ENCODE measurements at places on chromosomes 12 and 14.

- DNase-seq, result no peak
Observed at GRCh38 chr12:92912052-92912451, 17.0 kb downstream of the EEA1 start.

GRCh38 chr12:46578190-46578982 lies 205.8 kb upstream of the SLC38A2 start:
- no peak for DNase-seq

DNA sequence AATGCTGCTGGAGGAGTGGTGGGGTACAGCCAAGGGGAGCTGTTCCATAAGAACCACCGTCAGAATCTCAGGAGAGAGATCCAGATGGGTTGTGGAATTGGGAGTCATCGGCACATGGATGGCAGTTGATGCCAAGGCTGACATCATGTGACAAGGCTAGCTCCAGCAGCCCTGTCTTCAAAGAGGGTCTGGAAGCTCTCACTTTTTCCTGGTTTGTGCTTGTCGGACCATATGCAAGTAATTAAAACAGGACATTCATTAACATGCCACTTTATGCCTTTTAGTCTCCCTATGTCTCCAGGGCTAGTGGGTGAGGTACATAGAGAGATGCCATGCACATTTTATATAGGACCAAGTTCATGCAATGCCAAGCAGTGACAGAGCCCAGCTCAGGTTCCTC lies 211.8 kb downstream of the CRADD start:
- no peak for DNase-seq

- peak; percentile 40 for DNase-seq
Observed at GRCh38 chr12:63882844-63883243, 38.3 kb downstream of the SRGAP1 start.

GRCh38 chr12:41932470-41932991 lies 212.1 kb downstream of the GXYLT1 start:
- peak; percentile 65 for DNase-seq

DNA sequence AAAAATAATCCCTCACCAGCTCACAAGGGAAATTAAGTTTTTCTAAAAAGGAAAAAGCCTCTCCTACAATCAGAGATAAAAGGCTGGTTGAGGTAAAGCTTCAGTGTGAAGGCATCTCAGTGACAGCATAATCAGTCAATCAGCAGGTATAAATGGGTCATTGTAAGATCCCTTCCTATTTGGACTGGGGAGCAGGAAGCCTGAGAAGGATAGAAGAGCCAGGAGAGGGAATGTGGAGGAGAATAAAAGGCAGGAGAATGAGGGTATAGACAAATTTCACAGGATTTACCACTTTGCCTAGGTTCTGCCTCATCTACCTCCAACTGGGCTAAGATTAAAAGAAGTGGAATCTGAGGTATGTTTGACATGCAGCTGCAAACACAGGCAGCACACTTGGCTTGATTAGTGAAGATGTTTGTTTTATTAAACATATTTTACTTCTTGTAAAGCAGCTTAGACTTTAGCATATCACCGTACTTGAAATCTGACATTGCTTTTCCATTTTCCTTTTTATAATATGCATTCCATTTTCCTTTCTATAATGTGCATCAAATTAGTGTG lies 479.1 kb upstream of the USP15 start:
- DNase-seq, result no peak

DNA sequence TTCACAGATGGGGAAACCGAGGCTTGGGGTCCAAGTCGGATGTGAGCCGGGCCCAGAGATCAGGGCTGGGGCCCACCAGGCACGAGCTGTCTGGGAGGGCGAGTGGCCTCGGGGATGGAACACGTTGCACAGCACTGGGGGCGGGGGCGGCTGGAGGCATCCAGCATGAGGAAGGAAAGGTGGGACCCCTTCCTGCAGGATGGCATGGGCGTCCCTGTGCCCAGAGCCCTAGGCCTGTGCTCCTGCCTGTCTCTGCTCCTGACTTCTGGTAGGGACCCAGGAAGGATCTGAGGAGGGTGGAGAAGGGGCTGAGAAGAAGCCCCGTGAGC lies 183.4 kb downstream of the KIF26A start:
- no peak for DNase-seq

DNA sequence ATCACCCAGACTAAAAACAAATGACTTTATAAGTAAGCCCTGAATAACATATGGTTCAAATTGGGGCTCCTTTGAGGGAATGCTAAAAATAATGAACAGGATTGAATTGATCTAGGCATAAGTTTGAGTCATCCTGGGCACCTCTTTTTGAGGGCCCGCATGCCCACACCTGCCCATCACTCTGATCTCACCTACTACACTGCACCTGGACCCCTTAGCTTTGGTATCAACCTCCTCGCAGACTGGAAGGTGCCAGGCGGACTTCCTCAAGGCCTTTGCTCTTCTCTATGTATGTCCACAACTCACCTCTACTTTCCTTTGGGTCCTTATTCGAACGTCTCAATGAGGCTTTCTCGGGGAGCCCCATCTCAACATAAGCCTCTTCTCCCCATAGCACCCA lies 17.2 kb downstream of the NTN4 start:
- DNase-seq, result no peak

- no peak for DNase-seq
Observed at GRCh38 chr12:27305673-27306456, 26.8 kb upstream of the BMAL2 start.

DNA sequence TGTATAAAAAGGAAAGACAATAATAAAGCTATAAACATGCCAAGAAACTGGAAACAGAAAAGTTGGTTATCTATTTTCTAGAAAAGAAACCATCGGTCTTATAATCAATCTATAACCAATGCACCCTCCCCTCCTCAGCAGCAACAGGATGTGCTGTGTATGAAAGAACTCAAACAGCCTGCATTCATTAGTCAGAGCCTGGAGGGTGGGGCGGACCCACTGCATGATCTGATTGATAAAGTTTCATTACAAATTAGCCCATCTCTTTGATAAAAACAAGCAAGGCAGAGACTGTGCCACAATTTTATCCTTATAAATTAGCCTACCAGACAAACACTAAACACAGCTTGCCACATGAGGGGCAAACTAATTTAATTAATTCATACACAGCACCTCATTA lies 448.1 kb downstream of the BCAT1 start:
- DNase-seq, result no peak

DNA sequence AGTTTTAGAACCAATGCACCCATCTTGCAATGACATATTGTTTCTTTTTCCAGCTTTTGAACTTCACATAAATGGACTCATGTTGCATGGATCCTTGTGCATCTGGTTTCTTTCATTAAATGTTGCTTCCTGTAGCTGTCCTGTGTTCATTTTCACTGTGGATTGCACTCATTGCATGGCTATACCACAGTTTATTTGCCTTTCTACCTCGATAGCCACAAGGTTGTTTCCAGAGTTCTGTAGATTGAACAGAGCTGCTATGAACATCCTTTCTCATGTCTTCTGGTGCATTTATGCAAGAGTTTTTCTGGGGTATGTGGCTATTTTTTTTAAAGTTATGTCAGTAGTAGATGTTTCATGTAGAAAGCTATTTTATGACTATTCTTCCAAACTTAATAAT lies 3.5 kb upstream of the KRT81 start:
- no peak for DNase-seq

DNA sequence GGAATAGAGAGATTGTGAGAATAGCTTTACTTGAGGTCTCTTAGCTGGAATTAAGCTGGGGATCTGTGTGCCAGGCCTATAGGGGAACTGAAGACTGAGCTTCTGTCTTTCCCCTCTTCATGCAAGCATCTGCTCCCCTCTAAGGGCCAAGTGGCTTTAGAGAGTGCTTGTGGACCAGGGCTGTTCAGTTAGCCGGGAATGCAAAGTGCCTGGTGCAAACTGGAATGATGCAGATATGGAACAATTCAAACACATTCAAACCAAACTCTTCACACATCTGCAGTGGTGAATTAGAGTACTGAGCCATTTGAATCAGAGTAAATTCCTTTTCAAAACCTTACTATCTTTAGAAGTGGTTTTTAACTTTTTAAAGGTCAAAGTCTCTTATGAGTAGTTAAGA lies 99.0 kb downstream of the LIN7A start:
- DNase-seq, result no peak

- peak; percentile 48 for DNase-seq
Observed at GRCh38 chr14:104731320-104732294, 7.6 kb downstream of the ADSS1 start.

All from HEK293T (cell line).